ENCODE measurements at places on chromosomes 5 and 9.

DNA sequence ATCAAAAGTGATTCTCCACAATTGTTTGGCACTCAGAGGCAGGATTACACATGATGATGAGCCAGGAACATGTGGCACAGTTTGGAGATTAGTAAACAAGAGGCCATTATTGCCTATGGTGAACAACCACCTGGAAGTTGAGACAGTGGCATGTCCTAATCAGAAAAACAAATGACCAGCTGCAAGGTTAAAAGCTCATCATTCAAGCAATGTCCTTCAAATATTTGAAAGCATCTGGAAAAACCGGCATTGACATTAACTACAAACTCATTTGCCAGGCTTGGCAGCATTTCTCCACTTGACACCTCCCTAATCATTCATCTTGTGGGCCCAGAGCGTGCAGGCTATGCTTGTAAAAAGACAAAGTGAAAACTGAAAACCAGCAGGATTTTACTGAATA is 80.6 kb upstream of the MEGF10 start:
- DNase-seq, result no peak

- DNase-seq, result no peak
Observed at GRCh38 chr5:148532969-148533670, 121.2 kb downstream of the HTR4 start.

DNA sequence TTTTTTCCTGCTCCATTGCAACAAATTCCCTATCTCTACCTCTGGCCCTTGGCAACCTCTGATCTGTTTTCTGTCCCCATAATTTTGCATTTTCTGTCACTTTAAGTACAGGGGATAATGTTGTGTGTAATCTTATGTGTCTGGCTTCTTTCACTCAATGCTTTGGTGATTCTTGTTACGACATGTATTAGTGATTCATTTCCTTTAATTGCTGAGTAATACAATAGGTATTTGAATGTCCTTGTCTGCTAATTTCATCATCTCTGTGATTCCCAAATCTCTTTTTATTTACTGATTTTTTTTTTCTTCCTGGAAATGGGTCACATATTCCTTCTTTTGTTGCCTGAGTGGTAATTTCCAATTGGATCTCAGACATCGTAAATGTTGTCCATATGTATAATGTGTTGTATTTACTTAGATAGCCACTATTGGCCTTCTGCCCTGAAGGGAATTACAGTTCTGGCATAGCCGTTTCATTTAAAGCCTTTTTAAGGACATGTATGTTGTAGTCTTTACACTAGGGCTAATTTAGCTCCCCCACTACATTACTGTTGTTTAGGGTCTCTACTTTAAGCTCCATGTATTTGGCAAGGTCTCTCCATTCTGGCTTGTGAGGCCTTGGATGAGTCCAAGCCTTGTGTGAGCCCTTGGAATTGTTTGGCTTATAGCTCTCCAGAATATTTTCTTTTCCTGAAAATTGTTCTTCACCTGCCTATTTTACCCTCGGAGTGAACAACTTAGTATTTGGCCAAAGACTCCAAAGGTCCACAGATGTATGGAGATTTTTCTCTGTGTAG is 683.8 kb downstream of the LRRC70 start:
- DNase-seq, result no peak

- DNase-seq, result no peak
Observed at GRCh38 chr9:84294241-84294950, 46.2 kb downstream of the SLC28A3 start.

- no peak for DNase-seq
Observed at GRCh38 chr9:136862849-136863622, 3.1 kb downstream of the EDF1 start.

DNA sequence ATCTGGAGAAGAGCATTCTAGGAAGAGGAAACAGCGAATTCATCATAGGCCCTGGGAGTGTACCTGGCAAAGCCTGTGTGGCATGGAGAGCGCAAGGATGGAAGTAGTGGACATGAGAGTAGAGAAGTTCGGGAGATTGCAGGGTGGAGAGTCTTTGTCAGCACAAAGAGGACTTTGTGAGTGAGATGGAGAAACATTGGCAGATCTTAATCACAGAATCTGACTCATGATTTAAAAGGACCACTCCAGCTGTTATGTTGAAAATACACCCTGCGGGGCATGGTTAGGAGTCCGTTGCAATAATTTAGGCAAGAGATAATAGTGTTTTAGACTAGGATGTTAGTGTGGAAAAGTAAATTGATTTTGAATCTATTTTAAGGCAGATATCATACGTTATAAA is 116.9 kb downstream of the HACD4 start:
- DNase-seq, result no peak

- no peak for DNase-seq
Observed at GRCh38 chr5:176418251-176418650, 1.9 kb upstream of the CLTB start.

- DNase-seq, result no peak
Observed at GRCh38 chr9:2227144-2227867, 212.2 kb downstream of the SMARCA2 start.

- DNase-seq, result no peak
Observed at GRCh38 chr5:135503871-135504270, 31.9 kb downstream of the NEUROG1 start.

- no peak for DNase-seq
Observed at GRCh38 chr5:61120534-61120933, 41.7 kb downstream of the SMIM15 start.

GRCh38 chr9:78357165-78357873 is 60.4 kb downstream of the PSAT1 start:
- DNase-seq, result no peak

GRCh38 chr5:35089334-35090314 is 41.9 kb upstream of the AGXT2 start:
- peak; percentile 8 for DNase-seq

- DNase-seq, result no peak
Observed at GRCh38 chr5:108148715-108149139, 233.2 kb downstream of the FBXL17 start.

DNA sequence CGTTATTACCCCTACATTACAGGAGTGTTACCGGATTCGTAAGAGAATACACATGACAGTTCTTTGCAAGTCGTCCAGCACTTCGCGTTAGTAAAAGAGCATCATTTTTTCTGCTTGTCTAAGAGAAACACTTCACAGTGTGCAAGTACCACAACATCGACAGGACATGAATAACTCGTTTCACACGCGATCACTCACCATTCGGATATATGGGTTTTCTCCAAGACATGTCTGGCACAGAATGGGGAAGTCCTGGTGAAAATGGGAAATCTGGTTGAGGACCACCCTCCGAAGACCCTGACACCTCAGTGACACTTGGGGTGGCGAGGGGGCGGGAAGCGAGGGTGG is 642 bp downstream of the RBM22 start:
- DNase-seq, result no peak

GRCh38 chr9:70492319-70492777 is 77.9 kb upstream of the KLF9 start:
- DNase-seq, result no peak

DNA sequence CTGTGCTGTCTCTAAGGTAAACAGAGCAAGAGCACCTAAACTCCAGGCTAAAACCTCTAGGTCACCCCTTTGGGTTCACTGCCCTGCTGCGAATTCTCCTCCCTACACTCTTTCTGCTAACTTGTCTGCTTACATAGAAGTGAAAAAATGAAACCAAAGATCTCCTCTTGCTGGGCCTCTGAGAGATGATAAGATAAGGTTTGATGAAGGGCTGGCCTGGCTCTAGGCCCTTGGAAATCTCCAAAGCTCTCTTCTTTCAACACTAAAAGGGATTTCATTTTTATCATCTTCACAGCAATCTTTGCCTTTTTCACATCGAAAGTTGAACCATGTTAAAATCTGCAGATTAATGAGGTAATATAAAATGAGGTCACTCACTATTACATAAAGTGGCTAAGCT is 450.8 kb upstream of the TLE4 start:
- no peak for DNase-seq

DNA sequence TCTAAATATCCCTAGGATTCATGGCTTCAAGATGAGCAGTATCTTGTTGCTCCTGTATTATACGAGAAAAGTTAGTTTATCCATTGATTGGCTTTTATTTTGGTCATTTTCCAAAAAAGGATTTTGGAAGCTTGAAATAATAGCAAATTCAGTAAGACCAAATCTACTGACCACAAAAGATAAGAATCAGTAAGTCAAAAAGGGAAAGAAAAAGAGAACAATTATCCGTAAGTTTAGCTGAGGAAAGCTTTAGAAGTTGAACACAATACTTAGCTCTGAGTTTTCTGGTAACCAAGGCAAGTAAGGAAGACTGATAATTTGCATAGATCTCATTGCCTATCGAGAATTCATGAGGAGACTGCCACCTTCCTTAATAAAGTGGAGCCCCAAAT is 9.1 kb downstream of the TGFBR1 start:
- no peak for DNase-seq

DNA sequence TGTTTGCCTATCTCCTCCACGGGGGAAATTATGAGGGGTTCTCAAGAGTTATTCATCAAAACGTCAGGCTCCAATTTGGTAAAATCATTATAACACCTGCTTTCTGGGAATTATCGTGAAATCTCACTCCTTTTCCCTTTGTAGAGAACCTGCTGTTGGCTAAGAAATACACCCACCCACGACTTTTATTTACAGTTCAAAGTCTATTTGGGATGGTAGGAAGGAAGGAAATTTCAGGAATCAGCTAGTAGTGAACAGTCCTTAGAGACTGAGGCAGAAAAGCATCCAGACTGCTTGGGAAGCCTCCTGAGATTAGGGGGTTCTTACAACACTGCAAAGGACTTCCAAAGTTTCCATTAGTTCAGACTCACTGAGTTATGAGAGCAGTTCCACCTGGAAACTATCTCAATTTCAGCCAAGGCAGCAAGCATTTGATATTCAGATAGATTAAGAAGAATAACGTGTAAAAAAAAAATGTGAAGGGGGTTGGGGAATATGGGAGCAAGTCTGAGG is 9.4 kb upstream of the SPDL1 start:
- DNase-seq, result no peak

GRCh38 chr5:61019642-61020041 is 74.6 kb downstream of the NDUFAF2 start:
- no peak for DNase-seq

- DNase-seq, result no peak
Observed at GRCh38 chr5:146560205-146560812, 44.3 kb upstream of the GPR151 start.

DNA sequence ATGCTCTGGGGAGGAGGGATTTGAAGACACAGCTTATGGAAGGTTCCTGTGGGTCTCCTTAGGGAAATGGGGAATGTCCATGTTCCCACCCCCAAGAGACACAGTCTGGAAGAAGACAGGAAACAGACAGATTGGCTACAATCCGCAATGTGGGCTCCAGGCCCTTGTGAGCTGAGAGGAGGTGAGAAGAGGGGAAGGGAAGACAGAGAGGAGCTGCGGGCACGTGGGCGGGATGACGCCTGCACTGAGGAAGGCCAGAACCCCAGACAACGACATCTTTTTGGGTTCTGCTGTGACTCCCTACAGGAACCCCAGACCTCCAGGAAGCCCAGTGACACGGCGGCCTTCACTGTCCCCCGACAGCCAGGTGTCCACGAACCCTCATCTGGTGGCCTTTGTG is 29.9 kb upstream of the NKD2 start:
- no peak for DNase-seq

DNA sequence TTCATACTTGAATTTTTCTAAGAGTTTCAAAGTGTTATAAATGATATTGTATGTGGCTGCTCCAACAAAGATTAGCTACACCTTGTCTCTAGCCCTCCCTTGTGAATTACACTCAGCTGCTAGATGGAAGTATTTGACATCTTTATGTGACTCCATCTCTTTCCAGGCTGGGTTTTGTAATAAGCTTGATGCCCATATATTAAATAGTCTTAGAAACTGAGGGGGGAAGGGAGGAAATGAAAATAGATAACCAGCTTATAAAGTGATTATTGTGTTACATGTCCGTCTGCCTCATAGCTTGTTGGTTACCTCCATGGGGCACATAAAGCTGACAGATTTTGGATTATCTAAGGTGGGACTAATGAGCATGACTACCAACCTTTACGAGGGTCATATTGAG is 63.4 kb downstream of the CD180 start:
- DNase-seq, result no peak

- DNase-seq, result no peak
Observed at GRCh38 chr5:2482778-2483177, 268.7 kb downstream of the IRX2 start.

- DNase-seq, result no peak
Observed at GRCh38 chr5:98258939-98259338, 514.5 kb upstream of the RGMB start.

DNA sequence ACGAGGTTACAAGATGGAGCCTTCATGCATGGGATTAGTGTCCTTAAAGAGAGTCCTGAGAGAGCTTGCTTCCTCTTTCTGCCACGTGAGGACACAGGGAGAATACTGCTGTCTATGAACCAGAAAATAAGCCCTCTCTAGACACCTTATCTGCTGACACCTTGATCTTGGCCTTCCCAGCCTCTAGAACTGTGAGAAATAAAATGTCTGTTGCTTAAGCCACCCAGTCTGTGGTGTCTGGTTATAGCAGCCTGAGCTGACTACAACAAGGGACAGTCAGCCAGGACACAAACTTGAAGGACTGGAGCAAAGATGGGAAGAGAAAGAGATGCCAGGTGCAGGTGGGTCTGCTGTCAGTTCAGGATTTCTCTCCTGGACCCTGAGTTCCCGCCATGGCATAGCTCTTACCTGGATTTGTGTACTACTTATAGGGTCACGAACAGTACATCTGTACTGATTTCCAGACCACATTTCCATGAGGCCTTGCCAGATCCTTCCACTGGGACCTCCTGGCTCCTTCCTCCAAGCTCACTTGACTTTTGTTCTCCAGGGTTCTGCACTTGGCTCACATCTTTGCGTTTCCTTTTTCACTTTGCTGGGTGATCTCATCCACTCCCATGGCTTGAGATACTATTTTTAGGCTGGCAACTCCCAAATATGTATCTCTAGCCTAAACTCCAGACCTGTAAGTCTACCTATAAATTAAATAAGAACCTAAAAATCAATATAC is 44.9 kb upstream of the LIFR start:
- no peak for DNase-seq

- DNase-seq, result no peak
Observed at GRCh38 chr5:84378420-84378819, 6.3 kb downstream of the EDIL3 start.

DNA sequence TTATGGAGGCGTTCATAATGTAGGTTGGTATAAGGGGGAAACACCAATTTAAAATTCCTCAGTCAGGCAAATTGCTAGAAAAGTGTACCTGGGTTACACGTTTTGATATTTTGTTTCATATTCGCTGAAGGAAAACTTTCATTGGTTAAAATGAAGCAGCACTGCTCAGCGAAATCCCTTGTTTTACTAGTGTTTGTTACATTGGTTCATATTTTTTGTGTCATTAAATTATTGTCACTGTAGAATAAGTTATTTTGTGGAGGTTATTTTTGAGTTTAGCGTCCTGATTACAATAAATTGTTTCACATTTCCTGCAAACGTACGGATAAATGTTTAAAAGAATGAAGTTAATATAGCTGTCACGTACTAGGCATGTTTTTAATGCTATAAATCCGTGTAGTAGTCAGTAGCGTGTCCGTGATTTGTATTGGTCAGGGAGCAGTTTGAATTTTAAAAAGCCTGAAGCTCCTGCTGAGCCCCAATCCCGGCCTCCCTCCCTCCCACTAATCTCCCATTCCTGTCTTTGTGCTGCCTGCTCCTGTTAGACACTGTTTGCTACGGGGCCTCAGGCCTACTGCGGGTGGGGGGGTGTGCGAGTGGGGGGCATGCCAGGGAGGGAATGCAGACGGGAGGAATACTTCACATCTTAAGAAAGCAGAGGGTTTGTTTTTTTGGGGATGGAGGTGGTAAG is 2.0 kb downstream of the NIPBL start:
- no peak for DNase-seq

- no peak for DNase-seq
Observed at GRCh38 chr9:37062336-37062735, 28.3 kb upstream of the PAX5 start.
